ENCODE measurements at places on chromosomes 4 and X.

- DNase-seq: no peak
Measured at GRCh38 chrX:34884817-34885216, 57.8 kb upstream of the FAM47B start.

GRCh38 chr4:72786401-72786990 is 217.5 kb upstream of the ADAMTS3 start:
- no peak for DNase-seq

DNA sequence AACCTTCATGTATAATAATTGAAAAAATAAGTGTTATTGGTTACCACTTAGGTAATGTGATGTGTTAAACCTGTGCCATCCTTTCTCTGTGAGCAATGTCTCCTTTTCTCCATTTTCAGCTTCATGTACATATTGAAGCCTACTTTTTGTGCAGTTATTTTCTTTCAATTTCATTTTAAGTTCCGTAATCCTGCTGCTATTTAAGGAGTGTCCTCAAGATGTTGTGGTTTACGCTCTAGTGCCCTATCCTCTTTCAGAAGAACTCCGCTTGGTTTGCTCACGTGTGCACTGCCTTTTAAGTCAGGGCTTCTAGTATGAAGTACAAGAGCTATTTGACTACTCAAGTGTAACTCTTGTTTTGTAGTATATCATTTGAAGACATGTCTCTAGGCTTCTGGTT is 2253.2 kb upstream of the TENM3 start:
- DNase-seq: no peak

DNA sequence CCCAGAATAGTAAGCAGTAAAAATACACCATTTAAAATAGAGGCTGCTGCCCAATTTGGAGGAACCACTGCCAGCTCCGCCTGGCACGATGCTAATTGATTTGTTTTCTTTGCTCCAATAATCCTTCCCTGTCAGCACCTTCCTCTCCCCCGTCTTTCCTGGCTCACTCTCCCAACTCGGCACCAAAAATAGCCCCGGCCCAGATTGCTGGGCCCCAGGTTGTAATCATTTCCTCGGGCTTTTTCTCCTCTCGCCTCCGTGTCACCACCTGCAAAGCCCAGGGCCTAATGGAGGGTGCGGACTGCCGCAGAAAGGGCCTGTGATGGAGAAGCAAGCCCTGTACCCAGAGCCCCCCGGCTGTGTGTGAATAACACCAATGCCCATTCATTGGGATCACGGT is 197.6 kb upstream of the PSAPL1 start:
- DNase-seq: no peak

- DNase-seq: no peak
Measured at GRCh38 chr4:124694946-124695598, 17.5 kb downstream of the ANKRD50 start.

DNA sequence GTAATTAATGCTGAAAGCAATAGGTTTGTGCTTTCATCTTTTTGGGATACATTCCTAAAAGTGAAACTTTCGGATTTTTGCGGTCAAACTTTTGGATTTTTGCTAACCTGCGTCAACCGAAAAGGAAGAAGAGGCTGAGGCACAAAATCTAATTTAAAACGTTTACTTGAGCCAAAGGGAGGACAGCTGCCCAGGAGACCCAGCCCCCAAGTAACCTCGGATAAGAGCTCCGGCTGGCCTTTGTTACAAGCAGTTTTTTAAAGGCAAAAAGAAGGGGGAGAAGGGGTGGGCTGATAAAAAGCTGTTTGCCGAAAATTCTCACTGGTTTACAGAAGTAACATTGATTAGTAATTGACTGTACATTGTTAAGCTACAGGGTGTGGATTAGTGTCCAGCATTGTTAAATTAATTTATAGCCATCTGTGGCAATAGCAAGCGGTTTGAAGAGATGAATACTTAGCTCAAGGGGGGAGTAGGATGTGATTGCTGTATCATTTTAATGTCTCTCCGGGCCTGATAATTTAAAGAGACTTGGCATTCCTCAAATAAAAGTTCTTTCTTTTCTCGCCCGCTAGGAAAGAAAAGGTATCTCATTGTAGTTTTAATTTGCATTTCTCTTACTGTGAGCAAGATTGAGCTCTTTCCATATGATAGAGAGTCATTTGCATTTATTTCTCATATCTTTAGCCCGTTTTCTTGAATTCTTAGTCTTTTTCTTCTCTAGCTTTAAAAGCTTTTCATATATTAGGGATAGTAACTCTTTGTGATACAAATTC is 59.1 kb upstream of the USP9X start:
- no peak for DNase-seq

GRCh38 chr4:188439641-188440311 is 300.5 kb downstream of the TRIML1 start:
- no peak for DNase-seq

GRCh38 chr4:170741856-170742255 is 652.1 kb upstream of the AADAT start:
- DNase-seq: no peak

GRCh38 chrX:134006484-134007161 is 21.2 kb upstream of the GPC3 start:
- no peak for DNase-seq

Data from activated CD8-positive, alpha-beta memory T cell treated with anti-CD3 and anti-CD28 coated beads for 4 hours (primary cell).